Heart left ventricle (tissue), 16 donors: ENCODE measurements at places on chromosomes 3 and 15. TPM values are rescaled to one million over a fixed set of nuclear protein-coding genes. Genes with fewer than 3 reads are reported as not detected.

DNA sequence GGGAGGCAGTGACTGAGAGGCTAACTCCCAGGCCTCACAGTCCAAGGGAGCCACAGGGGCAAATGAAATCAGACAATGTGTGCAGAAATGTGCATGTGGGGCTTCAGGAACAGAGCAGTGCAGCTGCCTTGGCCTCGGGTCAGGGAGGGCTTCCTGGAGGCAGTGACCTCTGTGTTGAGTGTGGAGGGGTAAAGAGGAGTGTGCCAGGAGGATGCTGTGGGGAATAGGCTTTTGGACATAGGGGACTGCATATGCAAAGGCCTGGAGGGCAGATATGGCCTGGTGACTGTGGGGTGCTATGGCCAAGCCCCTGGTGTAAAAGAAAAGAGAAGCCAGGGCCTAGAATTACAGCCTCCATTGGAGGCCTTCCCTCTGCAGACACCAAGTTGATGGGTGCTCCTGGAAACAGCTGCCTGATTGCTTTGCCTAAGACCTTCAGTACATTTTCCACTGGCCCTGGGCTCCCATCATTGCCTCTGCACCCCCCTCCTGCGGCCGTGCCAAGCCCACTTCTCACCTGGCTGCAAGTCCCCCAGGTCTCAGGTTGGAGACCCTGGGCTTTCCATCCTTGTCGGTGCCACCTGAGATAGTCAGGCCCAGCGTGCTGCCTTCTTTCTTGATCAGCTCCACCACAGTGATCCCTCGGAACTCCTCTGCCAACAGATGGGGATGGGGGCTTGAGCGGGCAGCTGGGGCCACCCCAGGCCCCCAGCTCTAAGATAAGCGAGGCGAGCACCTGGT, 15.1 kb downstream of the GRIP2 start:
- no peak for DNase-seq

- DNase-seq, result no peak
Measured at GRCh38 chr3:155701882-155702465, 42.9 kb downstream of the PLCH1 start.

- no peak for DNase-seq
Measured at GRCh38 chr3:114450008-114450596, 156.3 kb downstream of the TIGIT start.

DNA sequence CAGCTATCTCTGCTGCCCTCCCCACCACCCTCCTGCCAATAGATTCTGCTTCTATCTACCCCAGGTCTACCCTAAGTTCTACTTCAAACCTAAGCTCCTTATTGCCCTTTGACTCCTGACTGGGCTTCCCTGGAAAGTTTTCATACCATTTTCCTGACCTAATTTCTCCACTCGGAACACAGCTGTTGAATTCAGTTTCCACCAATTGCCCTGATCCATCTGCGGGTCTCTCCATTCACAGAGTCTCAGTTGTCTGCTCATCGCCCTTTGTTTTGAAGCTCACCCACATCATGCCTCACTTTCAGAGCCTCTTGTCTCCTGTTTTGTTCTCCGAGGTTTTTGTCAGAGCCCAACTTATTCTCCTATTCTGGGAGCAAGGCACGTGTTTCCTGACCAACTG, 56.8 kb upstream of the ABI3BP start:
- DNase-seq, result no peak

- DNase-seq, result peak; percentile 63
Measured at GRCh38 chr15:39976291-39977274, 42.7 kb downstream of the EIF2AK4 start.

GRCh38 chr3:40476478-40477470, at the start of gene ZNF619:
Gene ZNF619, plus strand, starts transcription at chr3:40477122. Its CDS starts 858 bp downstream, at chr3:40477980.
- peak; percentile 74 for DNase-seq

DNA sequence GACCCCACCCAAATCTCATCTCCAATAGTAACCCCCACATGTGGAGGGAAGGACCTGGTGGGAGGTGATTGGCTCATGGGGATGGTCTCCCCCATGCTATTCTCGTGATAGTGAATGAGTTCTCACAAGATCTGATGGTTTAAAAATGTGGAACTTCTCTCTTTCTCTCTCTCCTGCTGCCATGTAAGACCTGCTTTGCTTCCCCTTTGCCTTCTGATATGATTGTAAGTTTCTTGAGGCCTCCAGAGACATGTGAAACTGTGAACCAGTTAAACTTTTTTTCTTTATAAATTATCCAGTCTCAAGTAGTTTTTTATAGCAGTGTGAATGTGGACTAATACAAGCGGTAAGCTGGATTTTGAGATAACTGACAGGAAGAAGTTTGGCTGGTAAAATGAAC, 60.3 kb upstream of the MBNL1 start:
- DNase-seq, result no peak

LZTFL1 gene
- total RNA-seq, result 8.8 TPM

SERPINI2 gene
- not detected for total RNA-seq

GRCh38 chr3:51530485-51530884, 8.0 kb upstream of the RAD54L2 start:
- no peak for DNase-seq

TNNC1 gene
- total RNA-seq, result 6,897 TPM

PRSS50 gene
- 0.52 TPM for total RNA-seq

GRCh38 chr3:14290631-14291385, 111.6 kb upstream of the SLC6A6 start:
- DNase-seq, result no peak

GRCh38 chr15:90083954-90084607, 18.2 kb downstream of the IDH2 start:
- no peak for DNase-seq

GRCh38 chr3:169420429-169420828, 243.1 kb downstream of the MECOM start:
- no peak for DNase-seq

ATP10A gene
- 0.58 TPM for total RNA-seq

GRCh38 chr3:125001557-125002413, 54.0 kb downstream of the HEG1 start:
- DNase-seq, result no peak

GABRR3 gene
- not detected for total RNA-seq
